ENCODE measurements at places on chromosomes 7 and 10.

GRCh38 chr7:2082139-2082998 is 150.4 kb downstream of the MAD1L1 start:
- no peak for DNase-seq

GRCh38 chr7:74183653-74184450 is 9.7 kb downstream of the EIF4H start:
- DNase-seq: no peak

DNA sequence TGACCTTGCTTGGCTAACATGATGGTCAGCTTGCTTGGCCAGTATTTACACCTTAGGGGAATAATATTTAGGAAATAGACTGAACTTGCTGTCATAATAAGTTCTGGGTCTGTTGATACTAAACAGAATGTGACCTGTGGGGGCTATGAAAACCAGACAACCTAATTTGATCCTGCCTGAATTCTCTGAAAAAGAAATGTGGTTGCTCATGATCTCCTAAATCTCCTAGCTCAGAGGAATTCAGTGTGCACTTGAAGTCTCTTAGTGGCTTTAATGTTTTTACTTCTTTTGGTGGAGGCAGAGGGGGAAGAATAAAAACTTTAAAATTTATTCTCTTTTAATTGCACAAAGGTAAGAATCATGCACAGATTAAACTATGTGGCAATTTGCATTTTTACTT is 205.2 kb downstream of the SEC23IP start:
- no peak for DNase-seq

- DNase-seq: no peak
Measured at GRCh38 chr7:124712017-124712416, 53.6 kb downstream of the GPR37 start.

- DNase-seq: no peak
Measured at GRCh38 chr10:92662848-92663247, 26.9 kb upstream of the HHEX start.

DNA sequence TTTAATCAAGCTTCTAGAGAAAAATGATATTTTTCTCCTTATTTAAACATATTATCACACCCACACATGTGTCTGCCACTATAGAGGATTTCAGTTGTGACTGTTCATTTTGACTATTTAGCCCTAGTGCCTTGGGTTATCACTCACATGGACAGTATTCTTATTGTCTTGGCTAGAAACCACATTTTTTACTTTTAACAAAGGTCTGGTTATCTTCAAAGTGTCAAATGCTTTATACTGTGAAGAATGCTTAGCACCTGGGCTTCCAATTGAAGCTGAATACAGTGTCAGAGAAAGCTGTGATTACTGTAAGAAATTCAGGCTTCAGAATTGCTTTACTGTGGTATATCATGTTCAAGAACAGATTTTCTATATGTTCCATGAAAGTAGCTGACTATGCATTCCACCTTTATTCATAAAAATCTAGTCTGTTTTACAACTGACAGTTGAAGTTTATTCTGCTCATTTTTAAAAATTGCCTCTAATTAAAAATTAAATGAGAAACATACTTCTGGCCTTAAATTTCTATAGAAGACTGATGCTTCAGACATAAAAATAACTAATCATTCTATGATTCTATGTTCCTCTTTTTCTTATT is 278.6 kb downstream of the SEMA3D start:
- DNase-seq: no peak

- DNase-seq: no peak
Measured at GRCh38 chr10:119371704-119372663, 164.6 kb downstream of the GRK5 start.

GRCh38 chr10:117768333-117769042 is 225.9 kb downstream of the EMX2 start:
- no peak for DNase-seq

DNA sequence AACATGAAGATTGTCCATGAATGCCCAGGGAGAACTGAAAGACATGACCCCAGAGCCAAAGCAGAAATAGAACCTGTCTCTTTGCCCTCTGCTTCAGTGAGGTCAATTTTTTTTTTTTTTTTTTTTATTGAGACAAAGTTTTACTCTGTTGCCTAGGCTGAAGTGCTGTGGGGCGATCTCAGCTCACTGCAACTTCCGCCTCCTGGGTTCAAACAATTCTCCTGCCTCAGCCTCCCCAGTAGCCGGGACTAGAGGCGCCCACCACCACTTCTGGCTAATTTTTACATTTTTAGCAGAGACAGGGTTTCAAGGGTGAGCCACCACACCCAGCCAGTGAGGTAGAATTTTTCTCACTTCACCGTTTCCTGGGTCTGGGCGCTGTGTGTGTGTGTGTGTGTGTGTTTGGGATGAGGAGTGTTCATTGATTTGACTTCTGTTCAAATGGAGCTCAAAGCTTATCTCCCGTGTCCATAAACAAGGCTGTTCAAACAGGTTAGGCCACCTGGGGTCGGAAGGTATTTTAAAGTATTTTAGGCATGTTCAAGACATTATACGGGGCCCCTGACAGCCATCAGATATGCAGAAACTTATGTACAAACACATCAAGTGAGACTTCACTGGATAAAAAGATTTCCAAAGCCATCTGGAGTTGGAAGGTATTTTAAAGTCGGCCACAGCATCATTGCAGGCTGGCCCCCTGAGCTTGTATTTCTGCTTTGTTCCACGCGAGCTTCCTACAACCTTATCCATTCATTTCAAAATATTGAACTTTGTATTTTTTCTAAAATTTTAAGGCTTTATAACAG is 93.8 kb downstream of the MAP3K8 start:
- DNase-seq: no peak

All from activated CD4-positive, CD25-positive, alpha-beta regulatory T cell treated with anti-CD3 and anti-CD28 coated beads, Interleukin-2, amount 50 U/mL, for 16 hours (primary cell).